Cardiac septum (tissue), 1 donor: ENCODE measurements at places on chromosomes 2 and 18.

GRCh38 chr2:15069149-15069548 is 436.6 kb downstream of the LRATD1 start:
- no peak for DNase-seq

DNA sequence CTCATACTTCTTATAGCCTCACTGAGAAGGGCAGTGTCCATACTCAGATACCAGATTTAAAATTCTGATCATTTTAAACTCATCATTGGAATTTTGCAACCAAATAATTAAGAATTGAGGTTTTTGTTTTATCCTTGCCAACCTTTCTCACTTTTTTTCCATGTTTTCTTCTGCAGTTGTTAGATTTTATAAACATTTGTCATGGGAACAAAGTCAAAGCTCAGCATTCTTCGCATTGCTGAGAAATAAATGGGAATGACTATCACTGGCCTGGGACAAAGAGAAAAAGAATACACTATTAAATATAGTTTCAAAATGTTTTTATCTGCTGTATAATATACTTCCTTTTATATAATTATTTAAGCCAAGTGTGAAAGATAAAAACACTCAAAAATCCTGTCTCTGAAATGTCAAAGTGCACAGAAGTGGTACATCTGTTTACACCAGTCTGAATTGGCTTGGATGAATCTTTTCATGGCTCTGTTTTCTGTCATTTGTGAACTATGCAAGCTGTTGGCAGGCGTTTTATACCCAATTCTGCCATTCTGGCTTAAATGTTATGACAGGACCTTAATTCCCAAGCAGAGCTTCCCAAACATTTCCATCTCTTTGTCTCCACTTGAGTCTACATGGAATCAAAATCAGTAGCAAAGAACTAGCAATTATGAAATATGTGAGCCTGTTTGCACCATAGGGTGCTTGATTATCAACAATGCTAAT is 249.3 kb upstream of the SYT4 start:
- no peak for DNase-seq

GRCh38 chr18:48949050-48949605 is 1.6 kb downstream of the SMAD7 start:
- no peak for DNase-seq

DNA sequence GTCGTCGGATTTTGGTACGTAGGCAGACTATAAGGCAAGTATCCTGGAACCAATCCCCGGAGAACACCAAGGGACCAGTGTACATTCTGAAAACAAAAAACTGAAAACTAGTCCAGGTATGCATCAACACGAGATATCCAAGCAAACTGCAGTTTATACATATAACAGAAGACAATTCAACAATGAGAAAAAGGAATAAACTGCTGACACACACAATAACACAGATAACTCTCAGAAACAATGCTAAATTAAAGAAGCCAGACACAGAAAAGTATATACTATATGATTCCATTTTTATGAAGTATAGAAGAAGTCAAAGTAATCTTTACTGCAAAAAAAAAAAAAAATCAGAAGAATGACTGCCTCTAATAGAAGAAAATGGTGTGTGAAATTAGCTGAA is 5.9 kb downstream of the ROCK2 start:
- no peak for DNase-seq

- no peak for DNase-seq
These were observed 16.6 kb upstream of the NABP1 start for GRCh38 chr2:191661097-191661924.

- DNase-seq = no peak
These were observed 368.5 kb downstream of the ZEB2 start for GRCh38 chr2:144151405-144151804.

DNA sequence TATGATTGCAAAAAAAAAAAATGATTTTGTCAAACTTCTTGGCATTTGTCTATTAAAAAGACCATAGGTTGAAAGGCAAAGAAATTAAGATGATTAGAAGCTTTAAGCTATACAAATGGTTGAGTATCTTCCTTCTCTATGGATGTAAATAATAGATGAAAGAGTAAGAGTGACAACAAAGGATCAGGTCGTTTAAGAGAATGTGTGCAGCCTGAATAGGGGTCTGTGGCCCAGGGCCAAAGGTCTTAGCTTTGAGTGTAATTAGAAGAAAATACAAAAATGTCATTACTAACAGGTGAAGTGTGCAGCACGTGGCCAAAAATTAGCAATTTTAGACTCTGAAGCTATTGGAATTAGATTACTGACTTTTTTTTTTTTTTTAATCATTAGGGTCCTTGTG is 122.4 kb downstream of the GREB1L start:
- no peak for DNase-seq

DNA sequence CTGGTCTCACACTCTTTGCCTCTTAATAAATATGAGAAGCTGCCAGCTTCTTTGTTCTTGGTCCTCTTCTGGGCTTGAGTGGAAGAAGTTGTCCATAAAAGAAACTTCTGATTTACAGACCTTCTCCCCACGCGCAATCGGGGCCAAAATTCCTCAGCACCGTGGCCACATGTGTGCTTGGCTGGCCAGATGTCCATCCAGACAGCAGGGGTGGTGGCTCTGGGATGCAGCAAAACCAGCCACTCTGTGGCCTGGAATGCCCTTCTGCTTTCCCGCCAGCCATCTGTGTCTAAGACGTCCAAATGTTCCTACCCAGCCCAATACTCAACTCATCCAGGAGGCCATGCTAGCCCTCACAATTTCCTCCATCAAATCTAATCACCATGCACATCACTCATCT is 250.8 kb downstream of the EN1 start:
- no peak for DNase-seq

GRCh38 chr2:195659982-195660890 is 3.2 kb downstream of the SLC39A10 start:
- no peak for DNase-seq

GRCh38 chr18:31683106-31683505 is 1.3 kb downstream of the B4GALT6 start:
- DNase-seq = no peak

DNA sequence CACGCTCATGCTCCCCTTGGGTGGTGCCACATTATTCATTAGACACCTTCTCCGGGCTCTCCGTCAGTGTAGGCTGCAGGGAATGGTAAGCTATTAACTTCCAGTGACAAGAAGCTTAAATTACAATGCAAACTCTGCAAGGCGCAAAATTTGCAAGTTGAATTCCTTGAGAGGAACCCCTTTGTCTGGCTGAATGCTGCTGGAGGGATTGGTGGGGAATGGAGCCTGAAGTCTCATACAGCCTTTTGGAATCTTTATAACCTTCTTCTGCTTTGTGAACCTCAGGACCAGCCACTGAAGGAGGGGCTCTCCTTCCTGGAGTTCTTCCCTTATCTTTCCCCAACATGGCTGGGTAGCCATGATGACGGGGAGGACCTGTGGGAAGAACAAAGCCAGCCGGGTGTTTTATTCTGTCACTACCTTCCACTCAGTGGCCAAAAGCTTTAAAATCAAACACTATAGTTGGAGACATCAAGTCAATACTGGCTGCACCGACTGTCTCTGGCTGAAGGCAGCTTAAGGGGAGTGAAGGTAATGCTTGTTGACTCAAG is 220.9 kb upstream of the EPHA4 start:
- no peak for DNase-seq
